HFFc6 (cell line): ENCODE measurements at places on chromosomes 7 and 10.
A peak's percentile ranks its signal among the peaks of the same experiment; 100 is the strongest.

- H3K27ac ChIP-seq = no peak overlapping the region
- DNase-seq = no peak
- no peaks in the 10 kb centered on the region for H3K36me3 ChIP-seq
- no peak overlapping the region for H3K4me3 ChIP-seq
- no peaks in the 10 kb centered on the region for H3K4me1 ChIP-seq
- H3K27me3 ChIP-seq = peaks cover 6% of the 10 kb centered on the region
Observed at GRCh38 chr7:142685877-142686508, 63.3 kb upstream of the PRSS1 start.

DNA sequence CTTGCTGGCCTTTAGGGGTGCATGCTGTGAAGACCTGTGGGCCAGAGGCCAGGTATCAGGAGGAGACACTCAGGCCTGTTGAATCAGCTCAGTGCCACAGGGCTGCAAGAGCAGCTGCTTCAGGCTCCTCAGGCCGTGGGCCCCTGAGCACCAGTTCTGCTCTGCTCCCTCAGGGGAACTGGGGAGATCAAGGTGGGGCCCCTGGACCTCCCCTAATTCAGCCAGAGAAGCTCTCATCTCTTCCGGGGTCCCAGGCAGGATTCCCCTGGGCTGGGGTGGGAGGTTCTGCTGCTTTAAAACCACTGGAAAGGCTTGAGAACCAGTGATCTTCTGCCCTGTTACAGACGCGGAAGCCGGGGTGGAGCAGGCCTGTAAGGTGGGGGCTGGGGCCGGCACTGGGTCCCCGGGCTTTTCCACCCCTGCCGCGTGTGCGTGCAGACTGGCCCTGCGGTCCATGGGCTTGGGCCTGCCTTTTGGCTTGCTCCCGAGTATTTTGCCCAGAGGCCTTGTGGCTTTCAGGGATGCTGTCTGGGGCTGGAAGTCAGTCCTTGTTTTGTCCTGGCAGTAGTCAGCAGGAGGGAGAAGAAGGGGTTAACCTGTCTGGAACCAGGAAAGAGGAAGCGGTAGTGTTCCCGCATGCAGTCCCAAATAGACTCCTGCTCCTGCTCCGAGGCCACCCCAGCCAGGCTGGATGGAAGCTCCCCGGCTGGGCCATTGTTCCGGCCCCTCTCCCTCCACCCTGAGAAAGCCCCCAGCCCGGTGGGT, 74.3 kb downstream of the LHPP start:
- no peaks in the 10 kb centered on the region for H3K4me1 ChIP-seq
- H3K27me3 ChIP-seq = peaks cover 2% of the 10 kb centered on the region
- DNase-seq = no peak
- no peaks in the 10 kb centered on the region for H3K36me3 ChIP-seq
- no peak overlapping the region for H3K27ac ChIP-seq

GRCh38 chr7:18531539-18531938, 36.0 kb downstream of the HDAC9 start:
- no peak for DNase-seq
- H3K27me3 ChIP-seq = peaks cover 1% of the 10 kb centered on the region; the same call in 1 of the 2 replicates
- H3K36me3 ChIP-seq = peaks cover 34% of the 10 kb centered on the region
- H3K4me3 ChIP-seq = no peak overlapping the region
- no peak overlapping the region for H3K27ac ChIP-seq

GRCh38 chr7:94656925-94657731, 1.2 kb upstream of the SGCE start:
- H3K4me3 ChIP-seq = peak overlapping the region; percentile 97
- no peaks in the 10 kb centered on the region for H3K36me3 ChIP-seq
- H3K27ac ChIP-seq = peak overlapping the region; percentile 58; the same call in 1 of the 2 replicates

- H3K4me1 ChIP-seq = peaks cover 12% of the 10 kb centered on the region
- no peak overlapping the region for H3K27ac ChIP-seq
Observed at GRCh38 chr10:103278862-103279298, 1.9 kb downstream of the INA start.

GRCh38 chr7:100124301-100125230, 2.2 kb upstream of the MBLAC1 start:
- peaks cover 17% of the 10 kb centered on the region for H3K4me1 ChIP-seq
- peaks cover 8% of the 10 kb centered on the region; the same call in 1 of the 2 replicates for H3K36me3 ChIP-seq
- H3K4me3 ChIP-seq = no peak overlapping the region
- DNase-seq = no peak
- H3K27ac ChIP-seq = no peak overlapping the region; the same call in 1 of the 2 replicates

- H3K27ac ChIP-seq = no peak overlapping the region
- H3K4me3 ChIP-seq = no peak overlapping the region
- no peak for DNase-seq
- no peaks in the 10 kb centered on the region for H3K36me3 ChIP-seq
- peaks cover 16% of the 10 kb centered on the region for H3K4me1 ChIP-seq
Observed at GRCh38 chr10:35217455-35217854, 90.8 kb downstream of the CREM start.

- H3K27me3 ChIP-seq = peaks cover 1% of the 10 kb centered on the region; the same call in 1 of the 2 replicates
- H3K4me3 ChIP-seq = no peak overlapping the region
- H3K4me1 ChIP-seq = no peaks in the 10 kb centered on the region
- no peak overlapping the region for H3K27ac ChIP-seq
- DNase-seq = no peak
Observed at GRCh38 chr10:21823617-21824016, 179.9 kb downstream of the DNAJC1 start.

DNA sequence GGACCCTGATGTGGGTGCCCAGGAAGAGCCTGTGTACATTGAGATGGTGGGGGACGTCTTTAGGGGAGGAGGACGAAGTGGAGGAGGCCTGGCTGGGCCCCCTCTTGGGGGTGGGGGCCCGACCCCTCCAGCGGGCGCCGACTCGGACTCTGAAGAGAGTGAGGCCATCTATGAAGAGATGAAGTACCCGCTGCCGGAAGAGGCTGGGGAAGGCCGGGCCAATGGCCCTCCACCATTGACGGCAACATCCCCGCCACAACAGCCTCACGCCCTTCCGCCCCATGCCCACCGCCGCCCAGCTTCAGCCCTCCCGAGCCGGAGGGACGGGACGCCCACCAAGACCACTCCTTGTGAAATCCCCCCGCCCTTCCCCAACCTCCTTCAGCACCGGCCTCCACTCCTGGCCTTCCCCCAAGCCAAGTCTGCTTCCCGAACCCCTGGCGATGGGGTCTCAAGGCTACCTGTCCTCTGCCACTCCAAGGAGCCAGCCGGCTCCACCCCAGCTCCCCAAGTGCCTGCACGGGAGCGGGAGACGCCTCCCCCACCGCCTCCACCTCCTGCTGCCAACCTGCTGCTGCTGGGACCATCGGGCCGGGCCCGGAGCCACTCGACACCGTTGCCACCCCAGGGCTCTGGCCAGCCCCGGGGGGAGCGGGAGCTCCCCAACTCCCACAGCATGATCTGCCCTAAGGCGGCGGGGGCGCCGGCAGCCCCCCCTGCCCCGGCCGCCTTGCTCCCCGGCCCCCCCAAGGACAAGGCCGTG, 4.8 kb downstream of the NYAP1 start:
- H3K4me3 ChIP-seq = no peak overlapping the region
- no peak for DNase-seq
- H3K27ac ChIP-seq = no peak overlapping the region
- peaks cover 7% of the 10 kb centered on the region; the same call in 1 of the 2 replicates for H3K4me1 ChIP-seq
- no peaks in the 10 kb centered on the region for H3K36me3 ChIP-seq
- peaks cover 3% of the 10 kb centered on the region for H3K27me3 ChIP-seq

- no peak for DNase-seq
- H3K27me3 ChIP-seq = no peaks in the 10 kb centered on the region
- H3K27ac ChIP-seq = no peak overlapping the region
- H3K4me3 ChIP-seq = no peak overlapping the region
Observed at GRCh38 chr7:56213574-56213973, 97.4 kb upstream of the NUPR2 start.

- H3K36me3 ChIP-seq = peaks cover 30% of the 10 kb centered on the region
- H3K27ac ChIP-seq = no peak overlapping the region
- no peak overlapping the region for H3K4me3 ChIP-seq
Observed at GRCh38 chr7:85156661-85157208, 30.1 kb downstream of the SEMA3D start.

- no peak overlapping the region for H3K27ac ChIP-seq
- peak; percentile 25 for DNase-seq
- no peaks in the 10 kb centered on the region for H3K36me3 ChIP-seq
- H3K4me3 ChIP-seq = no peak overlapping the region
- H3K27me3 ChIP-seq = peaks cover 10% of the 10 kb centered on the region
Observed at GRCh38 chr10:44206127-44206818, 178.6 kb downstream of the CXCL12 start.

DNA sequence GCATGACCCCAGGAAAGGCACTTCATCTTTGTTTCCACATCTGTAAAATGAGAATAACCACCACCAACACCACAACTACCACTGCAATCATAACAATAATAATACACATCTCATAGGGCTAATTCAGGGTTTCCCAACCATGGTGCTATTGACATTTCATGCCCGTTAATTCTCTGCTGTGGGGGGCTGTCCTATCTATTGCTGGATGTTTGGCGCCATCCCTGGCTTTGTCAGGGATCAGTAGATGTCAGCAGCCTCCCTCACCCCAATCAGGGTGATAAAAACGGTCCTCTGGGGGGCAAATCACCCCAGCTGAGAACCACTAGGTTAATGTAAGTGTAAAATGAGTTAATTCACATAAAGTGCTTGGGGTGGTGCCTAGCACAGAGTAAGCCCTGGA, 145.8 kb downstream of the EMX2 start:
- no peak overlapping the region for H3K27ac ChIP-seq
- no peak for DNase-seq
- peaks cover 1% of the 10 kb centered on the region; the same call in 1 of the 2 replicates for H3K27me3 ChIP-seq
- H3K4me1 ChIP-seq = no peaks in the 10 kb centered on the region

DNA sequence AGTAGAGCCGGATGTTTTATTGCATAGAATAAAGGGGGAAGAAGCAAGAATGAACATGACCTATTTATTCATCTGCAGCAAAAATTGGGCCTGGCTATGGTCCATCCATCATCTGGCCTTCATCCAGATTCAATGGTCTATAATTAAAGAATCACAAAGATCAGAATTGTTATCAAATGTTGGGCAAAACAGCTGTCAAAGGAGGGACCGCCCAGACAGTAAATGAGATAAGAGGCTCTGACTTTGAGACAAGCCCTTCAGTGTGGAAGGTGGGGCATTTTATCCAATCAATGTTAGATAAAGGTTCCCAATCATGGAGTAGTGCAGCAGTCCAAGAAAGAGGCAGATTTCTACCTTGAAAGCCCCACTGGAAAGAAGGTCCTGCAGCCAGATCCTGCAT, 153.5 kb downstream of the PARD3 start:
- peaks cover 18% of the 10 kb centered on the region for H3K4me1 ChIP-seq
- no peak overlapping the region for H3K27ac ChIP-seq
- no peaks in the 10 kb centered on the region; the same call in 1 of the 2 replicates for H3K27me3 ChIP-seq
- H3K36me3 ChIP-seq = no peaks in the 10 kb centered on the region

DNA sequence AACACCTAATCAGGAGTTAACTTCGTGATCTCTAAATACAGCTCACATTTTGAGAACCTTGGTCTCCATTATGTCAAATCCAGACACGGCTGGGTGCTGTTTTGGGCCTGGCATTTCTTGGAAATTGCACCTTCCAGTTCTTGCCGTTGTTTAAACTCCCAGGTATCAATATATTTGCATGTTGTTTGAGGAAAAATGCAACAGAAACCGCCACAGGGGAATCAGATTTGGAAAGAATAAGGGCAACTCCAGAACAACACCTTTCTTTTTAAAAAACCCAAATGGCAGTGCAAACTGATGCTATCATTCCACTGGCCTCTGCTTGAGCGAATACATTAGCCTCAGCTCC, 162.0 kb downstream of the FGFR2 start:
- no peaks in the 10 kb centered on the region for H3K36me3 ChIP-seq
- no peak for DNase-seq
- H3K27ac ChIP-seq = no peak overlapping the region
- no peaks in the 10 kb centered on the region for H3K4me1 ChIP-seq
- H3K27me3 ChIP-seq = no peaks in the 10 kb centered on the region; the same call in 1 of the 2 replicates

GRCh38 chr10:92074126-92074887, 150.7 kb downstream of the BTAF1 start:
- H3K4me3 ChIP-seq = no peak overlapping the region
- peaks cover under 1% of the 10 kb centered on the region; the same call in 1 of the 2 replicates for H3K4me1 ChIP-seq
- H3K27ac ChIP-seq = no peak overlapping the region
- no peaks in the 10 kb centered on the region for H3K36me3 ChIP-seq
- peak; percentile 20 for DNase-seq
